ENCODE measurements at places on chromosomes 11 and 22. TPM values are rescaled to one million over a fixed set of nuclear protein-coding genes. Genes with fewer than 3 reads are reported as not detected.
A peak's percentile ranks its signal among the peaks of the same experiment; 100 is the strongest.

- H3K36me3 ChIP-seq = no peaks in the 10 kb centered on the region
- no peak overlapping the region for H3K4me3 ChIP-seq
- no peak overlapping the region for H3K27ac ChIP-seq
Observed at GRCh38 chr11:47667135-47667534, 24.8 kb upstream of the MTCH2 start.

OR2D2 gene
- total RNA-seq = not detected

DNA sequence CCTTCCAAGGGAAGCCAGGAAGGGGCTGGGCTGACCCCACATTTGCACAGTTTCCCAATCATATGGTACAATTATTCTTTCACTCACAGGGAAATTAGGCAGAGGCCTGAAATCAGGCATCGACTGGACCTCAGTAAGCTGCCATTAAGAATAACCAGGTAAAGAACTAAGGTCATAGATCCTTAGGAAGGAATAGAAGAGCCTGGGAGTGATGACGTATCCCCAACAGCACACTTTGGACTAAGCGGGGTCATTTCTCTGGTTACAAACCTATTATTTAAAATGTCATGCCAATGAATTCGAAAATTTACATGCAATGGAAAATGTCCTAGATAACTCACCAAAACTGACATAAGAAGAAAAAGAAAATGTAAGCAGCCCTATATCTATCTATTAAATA, 118.2 kb downstream of the BRD1 start:
- H3K27ac ChIP-seq = no peak overlapping the region
- DNase-seq = no peak
- peaks cover 9% of the 10 kb centered on the region for H3K36me3 ChIP-seq
- no peaks in the 10 kb centered on the region for H3K27me3 ChIP-seq
- H3K4me1 ChIP-seq = no peaks in the 10 kb centered on the region
- H3K4me3 ChIP-seq = no peak overlapping the region

- peak overlapping the region; percentile 80 for H3K27ac ChIP-seq
- no peaks in the 10 kb centered on the region for H3K27me3 ChIP-seq
- peaks cover 57% of the 10 kb centered on the region for H3K4me1 ChIP-seq
- peak; percentile 38 for DNase-seq
Observed at GRCh38 chr11:103959279-103959942, 77.0 kb upstream of the DDI1 start.

DNA sequence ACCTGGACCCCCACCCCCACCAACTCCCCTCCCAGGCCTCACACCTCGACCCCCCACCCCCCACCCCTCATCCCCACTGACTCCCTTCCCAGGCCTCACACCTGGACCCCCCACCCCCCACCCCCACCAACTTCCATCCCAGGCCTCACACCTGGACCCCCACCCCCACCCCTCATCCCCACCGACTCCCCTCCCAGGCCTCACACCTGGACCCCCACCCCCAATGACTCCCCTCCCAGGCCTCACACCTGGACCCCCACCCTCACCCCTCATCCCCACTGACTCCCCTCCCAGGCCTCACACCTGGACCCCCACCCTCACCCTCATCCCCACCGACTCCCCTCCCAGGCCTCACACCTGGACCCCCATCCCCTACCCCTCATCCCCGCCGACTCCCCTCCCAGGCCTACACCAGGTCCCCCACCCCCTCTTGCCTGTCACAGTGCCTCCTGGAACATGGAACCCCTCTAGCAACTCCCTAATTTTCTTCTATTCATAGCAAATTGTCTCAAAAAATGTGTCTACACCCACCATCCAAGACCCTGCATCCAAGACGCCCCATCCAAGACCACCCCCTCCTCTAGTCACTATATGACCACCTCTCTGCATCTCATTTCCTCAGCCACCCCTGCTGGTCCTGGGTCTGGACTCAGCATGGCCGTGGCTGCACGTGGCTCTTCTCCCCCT, 36.9 kb upstream of the BRSK2 start:
- no peak overlapping the region for H3K4me3 ChIP-seq
- peaks cover 42% of the 10 kb centered on the region for H3K27me3 ChIP-seq
- H3K27ac ChIP-seq = no peak overlapping the region
- no peak for DNase-seq

All from HFFc6 (cell line).